H9 (cell line): ENCODE measurements at places on chromosomes 11 and 22.

GRCh38 chr11:129239207-129239606 is 47.1 kb upstream of the ARHGAP32 start:
- no peak overlapping the region for H3K4me3 ChIP-seq
- H3K27ac ChIP-seq: no peak overlapping the region
- no peaks in the 10 kb centered on the region for H3K27me3 ChIP-seq
- H3K36me3 ChIP-seq: no peaks in the 10 kb centered on the region; the same call in 1 of the 2 replicates

DNA sequence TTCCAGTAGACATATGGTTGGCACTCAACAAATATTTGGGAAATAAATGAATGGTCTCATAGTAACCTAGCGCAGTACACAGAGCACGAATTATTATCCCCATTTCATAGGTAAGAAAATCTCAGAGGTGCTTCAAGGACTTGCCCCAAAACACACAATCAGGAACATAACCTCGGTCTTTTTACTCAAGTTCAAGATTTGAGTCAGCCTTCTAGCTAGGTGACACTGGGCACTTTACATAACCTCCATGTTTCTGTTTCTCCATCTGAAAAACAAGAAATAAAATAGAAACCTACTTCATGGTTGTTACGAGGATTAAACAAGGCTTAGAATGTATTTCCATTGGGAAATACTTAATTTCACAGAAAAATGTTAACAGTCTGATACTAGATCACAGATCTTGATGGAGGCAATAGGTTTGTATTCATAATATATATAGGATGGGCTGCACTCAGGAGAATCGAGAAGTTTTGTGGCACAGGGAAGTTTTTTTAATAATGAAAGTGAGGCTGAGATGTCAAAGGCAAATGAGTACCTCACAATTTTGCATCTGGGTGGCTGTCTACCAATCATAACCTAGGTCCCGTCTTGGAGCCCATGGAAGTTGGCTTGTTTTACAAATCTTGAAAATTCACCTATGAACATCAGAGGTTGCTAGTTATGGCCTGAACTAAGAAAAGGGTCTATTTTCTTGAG is 147.4 kb upstream of the ZC3H12C start:
- no peaks in the 10 kb centered on the region for H3K36me3 ChIP-seq
- H3K4me3 ChIP-seq: no peak overlapping the region
- H3K4me1 ChIP-seq: no peaks in the 10 kb centered on the region
- H3K27ac ChIP-seq: no peak overlapping the region
- no peak for DNase-seq
- H3K27me3 ChIP-seq: no peaks in the 10 kb centered on the region

GRCh38 chr11:119489087-119489486 is 66.1 kb upstream of the THY1 start:
- no peaks in the 10 kb centered on the region; the same call in 1 of the 2 replicates for H3K27me3 ChIP-seq
- H3K4me3 ChIP-seq: no peak overlapping the region
- DNase-seq: no peak
- no peaks in the 10 kb centered on the region for H3K36me3 ChIP-seq
- H3K4me1 ChIP-seq: no peaks in the 10 kb centered on the region

DNA sequence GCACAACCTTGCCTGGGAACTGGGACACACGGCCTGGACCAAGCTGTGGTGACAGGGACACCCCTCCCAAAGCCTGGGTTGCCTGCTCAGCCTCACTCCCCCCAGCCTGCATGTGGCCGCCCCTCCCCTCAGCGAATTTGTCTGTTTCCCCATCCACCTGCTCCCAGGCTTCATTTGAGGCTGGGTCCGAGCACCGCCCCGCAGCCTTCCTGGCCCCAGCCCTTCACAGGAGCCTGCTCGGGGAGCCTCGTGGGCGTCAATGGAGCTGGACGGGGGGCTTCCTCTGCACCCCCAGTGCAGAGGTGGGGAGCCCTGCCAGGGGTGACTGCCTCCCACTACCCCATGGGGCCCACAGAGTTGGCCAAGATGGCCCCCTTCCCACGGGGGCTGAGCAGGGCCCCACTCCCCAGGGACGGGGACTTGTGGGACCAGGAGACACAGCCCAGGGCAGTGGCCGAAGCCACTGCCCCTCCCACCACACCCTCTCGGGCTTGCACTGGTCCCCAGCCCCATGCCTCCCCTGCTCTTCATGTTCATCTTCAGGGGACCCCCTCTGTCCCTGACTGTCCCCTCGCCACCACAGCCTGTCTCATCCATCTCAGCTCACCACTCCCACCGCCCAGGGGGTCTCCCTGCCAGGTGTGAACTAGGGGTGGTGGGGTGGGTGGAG is 91.7 kb downstream of the WNT7B start:
- H3K4me3 ChIP-seq: no peak overlapping the region
- H3K4me1 ChIP-seq: no peaks in the 10 kb centered on the region
- H3K27me3 ChIP-seq: peaks cover 3% of the 10 kb centered on the region; the same call in 1 of the 2 replicates
- H3K27ac ChIP-seq: no peak overlapping the region

- H3K27ac ChIP-seq: no peak overlapping the region
- no peak overlapping the region for H3K4me3 ChIP-seq
- DNase-seq: no peak
- H3K27me3 ChIP-seq: no peaks in the 10 kb centered on the region
- no peaks in the 10 kb centered on the region for H3K36me3 ChIP-seq
- H3K4me1 ChIP-seq: no peaks in the 10 kb centered on the region
Observed at GRCh38 chr11:15625691-15626090, 511.0 kb downstream of the INSC start.

DNA sequence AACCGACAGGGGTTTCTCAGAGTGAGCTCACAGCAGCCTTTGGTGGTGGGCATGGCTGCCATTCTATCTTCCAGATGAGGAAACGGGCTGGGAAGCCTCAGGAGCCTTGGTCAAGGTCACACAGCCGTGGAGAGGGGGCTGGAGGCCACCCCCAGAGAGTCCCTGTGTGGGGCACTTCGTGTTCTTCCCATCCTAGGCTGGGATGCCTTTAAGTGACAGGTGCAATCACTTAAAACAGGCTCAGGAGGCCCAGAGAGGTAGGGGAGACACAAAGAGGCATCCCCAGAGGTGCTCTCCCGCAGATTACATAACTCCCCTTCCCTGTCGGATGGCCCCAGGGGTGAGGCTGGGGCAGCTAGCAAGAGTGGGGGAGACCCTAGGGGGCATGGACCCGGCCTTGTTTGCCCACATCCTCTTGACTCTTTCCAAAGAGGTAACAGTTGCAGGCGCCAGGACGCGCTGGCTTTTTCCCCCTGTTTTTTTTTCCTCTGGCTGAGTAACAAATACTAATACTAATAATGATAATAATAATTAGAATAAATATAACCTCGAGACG is 17.5 kb upstream of the SHISAL1 start:
- peaks cover 11% of the 10 kb centered on the region; the same call in 1 of the 2 replicates for H3K27me3 ChIP-seq
- no peaks in the 10 kb centered on the region; the same call in 1 of the 2 replicates for H3K4me1 ChIP-seq
- no peak for DNase-seq
- peak overlapping the region; percentile 44; the same call in 1 of the 2 replicates for H3K4me3 ChIP-seq

GRCh38 chr11:121328967-121329679 is 36.6 kb downstream of the SC5D start:
- H3K4me3 ChIP-seq: no peak overlapping the region
- H3K27me3 ChIP-seq: no peaks in the 10 kb centered on the region
- no peak for DNase-seq
- no peaks in the 10 kb centered on the region; the same call in 2 of the 3 replicates for H3K36me3 ChIP-seq
- H3K4me1 ChIP-seq: no peaks in the 10 kb centered on the region

DNA sequence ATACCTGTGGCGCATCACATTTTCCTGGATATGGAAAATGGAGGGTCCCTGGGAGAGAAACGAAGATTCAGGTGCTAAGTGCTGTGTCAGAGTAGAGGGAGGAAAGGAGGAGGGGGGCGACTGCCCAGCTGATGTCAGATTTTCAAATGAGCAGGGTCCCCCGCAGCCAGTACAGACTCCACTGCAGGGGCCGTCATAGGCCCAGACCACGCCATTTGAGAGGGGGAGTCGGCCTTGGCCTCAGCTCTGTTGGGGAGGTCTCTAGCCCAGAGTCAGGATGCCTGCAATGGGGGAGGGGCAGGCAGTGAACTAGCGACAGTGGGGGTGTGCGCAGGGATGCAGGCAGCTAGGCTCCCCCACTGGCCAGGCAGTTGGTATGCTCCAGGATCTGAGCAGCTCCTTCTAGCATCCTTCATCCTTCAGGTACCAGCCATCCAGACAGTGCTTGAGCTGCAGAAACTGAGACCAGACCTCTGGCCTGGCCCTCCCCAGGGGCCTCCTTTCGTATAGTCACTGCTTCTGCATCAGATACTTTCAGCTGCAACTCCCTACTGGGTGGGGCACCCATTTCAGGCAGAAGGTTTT is at the start of the genes BSCL2 and GNG3:
BSCL2 (minus strand) TSS at position 148 of the 585 bp plus-strand sequence. CDS start 229 bp downstream, outside the sequence.
GNG3 (plus strand) TSS at position 400 of the 585 bp plus-strand sequence. CDS start 620 bp downstream, outside the sequence.
- H3K27ac ChIP-seq: no peak within 1 kb of the TSS
- H3K4me3 ChIP-seq: peak within 1 kb of the TSS; percentile 91
- peaks cover 20% of the 10 kb centered on the region for H3K36me3 ChIP-seq
- H3K4me1 ChIP-seq: peaks cover 2% of the 10 kb centered on the region; the same call in 1 of the 2 replicates

DNA sequence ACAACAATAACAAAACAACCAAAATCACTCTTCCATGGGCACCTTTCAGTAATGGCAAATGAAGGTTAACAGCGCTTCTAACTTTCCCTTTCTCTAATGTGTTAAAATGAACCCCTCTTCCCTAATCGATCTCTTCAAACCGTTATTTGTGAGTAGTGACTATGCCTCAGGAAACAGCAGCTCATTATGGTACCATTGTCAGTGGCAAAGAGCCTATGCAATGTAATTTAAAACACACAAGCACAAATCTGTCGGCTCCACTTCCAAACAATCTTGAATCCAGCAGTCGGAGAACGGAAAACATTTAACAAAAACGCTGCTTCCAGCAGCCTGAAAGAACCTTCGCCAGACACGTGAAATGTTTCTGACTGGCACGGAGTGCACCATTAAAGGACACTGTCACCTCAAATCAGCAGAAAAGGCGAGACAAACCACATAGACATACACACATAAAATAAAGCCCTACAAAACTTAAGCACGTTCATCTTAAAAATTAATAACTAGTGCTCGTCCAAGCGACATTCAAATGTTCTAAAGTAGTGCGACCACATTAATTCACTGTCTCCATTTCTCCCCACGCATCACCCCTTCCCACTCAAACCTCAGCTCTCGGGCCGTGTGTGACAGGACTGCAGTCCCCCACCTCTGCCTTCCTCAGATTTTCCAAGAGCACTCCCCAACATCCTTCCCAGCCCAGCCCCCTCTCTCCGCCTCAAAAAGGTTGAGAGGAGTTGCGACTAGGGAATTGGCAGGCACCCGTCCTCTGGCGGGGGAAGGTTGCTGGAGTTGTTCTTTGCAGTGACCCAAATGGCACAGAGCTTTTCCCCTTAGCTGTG is 748 bp downstream of the RAB30 start:
- peaks cover 14% of the 10 kb centered on the region; the same call in 2 of the 3 replicates for H3K36me3 ChIP-seq
- H3K4me1 ChIP-seq: peaks cover 2% of the 10 kb centered on the region; the same call in 1 of the 2 replicates
- H3K27me3 ChIP-seq: no peaks in the 10 kb centered on the region

- H3K27me3 ChIP-seq: no peaks in the 10 kb centered on the region
- DNase-seq: no peak
- peaks cover 20% of the 10 kb centered on the region for H3K36me3 ChIP-seq
- no peak overlapping the region for H3K27ac ChIP-seq
- H3K4me1 ChIP-seq: no peaks in the 10 kb centered on the region; the same call in 1 of the 2 replicates
- peak overlapping the region; percentile 22 for H3K4me3 ChIP-seq
Observed at GRCh38 chr11:66674964-66675602, 2.6 kb downstream of the RBM4B start.

- H3K4me3 ChIP-seq: no peak overlapping the region
- no peaks in the 10 kb centered on the region for H3K27me3 ChIP-seq
- no peaks in the 10 kb centered on the region for H3K36me3 ChIP-seq
- H3K4me1 ChIP-seq: no peaks in the 10 kb centered on the region
- DNase-seq: no peak
Observed at GRCh38 chr11:15967166-15967565, 389.2 kb downstream of the SOX6 start.

DNA sequence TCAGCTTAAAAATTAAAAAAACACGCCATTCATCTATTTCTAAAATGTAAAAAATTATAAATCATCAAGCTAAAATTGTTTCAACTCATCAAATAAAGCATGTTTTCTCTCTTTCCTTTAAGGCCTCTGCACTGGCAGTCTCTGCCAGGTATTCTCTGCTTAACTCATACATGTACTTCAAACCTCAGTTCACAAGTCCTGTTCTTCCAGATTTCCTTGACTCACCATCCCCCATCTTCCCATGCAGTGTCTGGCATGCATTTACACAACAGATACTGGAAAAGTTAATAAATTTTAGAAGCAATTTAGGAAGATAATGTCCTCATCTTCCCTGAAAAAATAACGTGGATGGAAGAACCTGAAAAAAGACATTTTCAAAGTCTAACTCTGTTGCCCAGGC is 32.5 kb downstream of the CSTF3 start:
- no peak overlapping the region for H3K4me3 ChIP-seq
- peaks cover 2% of the 10 kb centered on the region for H3K4me1 ChIP-seq
- H3K36me3 ChIP-seq: peaks cover 15% of the 10 kb centered on the region

DNA sequence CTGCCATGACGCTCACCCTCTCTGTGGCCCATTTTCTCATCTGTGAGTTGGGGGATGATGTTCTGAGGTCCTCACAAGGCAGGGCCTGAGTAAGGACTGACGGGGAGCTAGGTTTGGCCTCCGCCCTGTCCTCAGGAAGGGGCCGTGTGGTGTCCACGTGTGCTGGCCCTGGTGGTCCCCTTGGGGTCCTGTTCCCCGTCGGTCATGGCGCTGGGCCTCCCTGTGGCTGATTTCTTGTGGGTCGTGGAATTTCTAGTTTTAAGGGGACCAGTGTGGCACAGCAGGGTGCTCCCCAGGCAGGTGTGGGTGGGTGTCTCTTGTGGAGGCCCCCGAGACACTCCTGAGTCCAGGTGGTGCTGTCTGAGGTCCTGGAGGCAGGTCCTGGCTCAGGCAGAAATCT is 5.9 kb downstream of the LINC01488 start:
- no peaks in the 10 kb centered on the region for H3K27me3 ChIP-seq
- no peaks in the 10 kb centered on the region for H3K36me3 ChIP-seq

DNA sequence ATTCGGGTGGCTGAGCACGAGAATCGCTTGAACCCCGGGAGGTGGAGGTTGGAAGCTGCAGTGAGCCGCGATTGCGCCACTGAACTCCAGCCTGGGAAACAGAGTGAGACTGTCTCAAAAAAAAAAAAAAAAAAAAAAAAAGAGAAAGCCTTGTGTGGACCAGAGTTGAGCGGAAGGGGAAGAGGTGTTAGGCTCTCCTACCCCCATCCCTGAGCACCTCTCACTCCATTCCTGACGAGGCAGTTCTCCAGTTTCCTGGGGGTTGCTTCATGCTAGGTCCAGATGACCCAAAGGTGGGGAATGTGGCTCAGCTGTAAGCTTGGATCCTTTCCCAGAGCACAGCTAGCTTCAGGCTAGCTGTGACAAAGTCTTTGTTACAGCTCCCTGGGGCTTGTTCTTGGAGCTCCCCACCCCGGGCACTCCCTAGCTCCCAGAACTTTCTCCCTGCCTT is 8.8 kb upstream of the DNAL4 start:
- no peaks in the 10 kb centered on the region for H3K27me3 ChIP-seq
- H3K4me1 ChIP-seq: no peaks in the 10 kb centered on the region
- H3K27ac ChIP-seq: no peak overlapping the region

DNA sequence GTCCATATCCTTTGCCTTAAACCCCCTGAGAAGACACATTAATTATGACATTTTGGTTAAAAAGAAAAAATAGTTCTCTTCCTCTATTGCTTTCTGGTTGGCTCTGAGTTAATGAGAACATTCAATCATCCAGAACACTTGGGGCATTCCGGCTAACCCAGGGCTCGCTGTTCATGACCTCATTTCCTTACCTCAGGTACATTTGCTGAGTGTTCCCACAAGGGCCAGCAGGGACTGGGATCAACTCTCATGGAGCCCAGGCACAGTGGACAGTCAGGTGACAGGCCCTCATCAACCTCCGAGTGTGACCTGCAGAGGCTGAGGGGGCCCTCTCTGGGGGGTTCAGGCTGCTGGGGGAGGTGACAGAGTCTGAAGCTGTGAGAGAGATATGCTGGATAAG is 98.9 kb downstream of the MYO18B start:
- H3K27ac ChIP-seq: no peak overlapping the region
- H3K4me1 ChIP-seq: no peaks in the 10 kb centered on the region
- H3K27me3 ChIP-seq: no peaks in the 10 kb centered on the region
- no peak overlapping the region for H3K4me3 ChIP-seq
- no peaks in the 10 kb centered on the region for H3K36me3 ChIP-seq

- peak; percentile 24 for DNase-seq
- no peak overlapping the region for H3K27ac ChIP-seq
- peaks cover 3% of the 10 kb centered on the region; the same call in 1 of the 2 replicates for H3K4me1 ChIP-seq
- no peak overlapping the region; the same call in 2 of the 3 replicates for H3K4me3 ChIP-seq
Observed at GRCh38 chr22:27991586-27992293, 72.7 kb upstream of the PITPNB start.
